Omental fat pad (tissue), 4 donors: ENCODE measurements at places on chromosomes 13 and 19. TPM values are rescaled to one million over a fixed set of nuclear protein-coding genes. Genes with fewer than 3 reads are reported as not detected.

Gene FFAR2
- 0.75 TPM for total RNA-seq

Gene REXO1
- 21.9 TPM for total RNA-seq

Gene SPACA4
- total RNA-seq, result not detected

Gene TMEM59L
- not detected for total RNA-seq

Gene CIC
- total RNA-seq, result 18.1 TPM

Gene ZNF442
- total RNA-seq, result 7.9 TPM

Gene AKAP8
- total RNA-seq, result 17.5 TPM

Gene AKAP8L
- total RNA-seq, result 52.2 TPM

Gene LILRA2
- 9.5 TPM for total RNA-seq

Gene ZNF577
- 12.7 TPM for total RNA-seq

Gene OVOL3
- total RNA-seq, result not detected

Gene PROZ
- total RNA-seq, result not detected

Gene RNF113B
- total RNA-seq, result not detected

Gene FCHO1
- total RNA-seq, result 3.1 TPM

Gene KCNC3
- total RNA-seq, result 0.72 TPM

Gene KLK8
- 15.0 TPM for total RNA-seq

- DNase-seq, result no peak
Observed at GRCh38 chr13:20713014-20713376, 9.5 kb downstream of the IL17D start.

- no peak for DNase-seq
Observed at GRCh38 chr13:102275969-102276368, 125.9 kb downstream of the FGF14 start.

DNA sequence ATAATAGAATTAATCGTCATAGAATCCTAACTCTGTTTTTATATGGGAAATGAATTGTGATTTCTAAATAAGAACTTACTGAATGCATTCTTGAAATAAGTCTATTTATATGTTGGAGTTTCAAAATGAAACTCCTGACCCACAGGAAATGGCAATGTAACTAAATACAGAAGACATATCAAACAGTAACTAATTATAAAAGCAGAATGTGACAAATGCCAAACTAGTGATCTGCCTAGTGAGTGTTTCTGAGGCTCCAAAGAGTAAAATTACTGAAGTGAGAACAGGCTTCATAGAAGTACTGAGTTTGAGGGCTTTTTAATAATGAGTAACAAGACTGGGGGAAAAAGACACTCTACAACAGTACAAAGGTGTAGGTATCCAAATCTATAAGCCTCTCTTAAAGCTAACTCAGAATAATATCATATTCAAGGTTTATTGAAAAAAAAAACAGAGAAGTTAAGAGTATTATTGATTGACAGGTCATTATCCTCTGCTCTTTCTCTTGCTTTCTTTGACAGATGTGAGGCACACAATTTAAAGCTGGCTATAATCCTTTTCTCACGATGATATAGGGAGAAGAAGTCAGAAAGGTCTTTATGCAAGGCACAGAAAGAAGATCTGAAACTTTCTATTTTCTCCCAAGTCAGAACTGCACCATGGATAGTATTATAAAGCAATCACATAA, 17.4 kb upstream of the ATXN8OS start:
- no peak for DNase-seq

DNA sequence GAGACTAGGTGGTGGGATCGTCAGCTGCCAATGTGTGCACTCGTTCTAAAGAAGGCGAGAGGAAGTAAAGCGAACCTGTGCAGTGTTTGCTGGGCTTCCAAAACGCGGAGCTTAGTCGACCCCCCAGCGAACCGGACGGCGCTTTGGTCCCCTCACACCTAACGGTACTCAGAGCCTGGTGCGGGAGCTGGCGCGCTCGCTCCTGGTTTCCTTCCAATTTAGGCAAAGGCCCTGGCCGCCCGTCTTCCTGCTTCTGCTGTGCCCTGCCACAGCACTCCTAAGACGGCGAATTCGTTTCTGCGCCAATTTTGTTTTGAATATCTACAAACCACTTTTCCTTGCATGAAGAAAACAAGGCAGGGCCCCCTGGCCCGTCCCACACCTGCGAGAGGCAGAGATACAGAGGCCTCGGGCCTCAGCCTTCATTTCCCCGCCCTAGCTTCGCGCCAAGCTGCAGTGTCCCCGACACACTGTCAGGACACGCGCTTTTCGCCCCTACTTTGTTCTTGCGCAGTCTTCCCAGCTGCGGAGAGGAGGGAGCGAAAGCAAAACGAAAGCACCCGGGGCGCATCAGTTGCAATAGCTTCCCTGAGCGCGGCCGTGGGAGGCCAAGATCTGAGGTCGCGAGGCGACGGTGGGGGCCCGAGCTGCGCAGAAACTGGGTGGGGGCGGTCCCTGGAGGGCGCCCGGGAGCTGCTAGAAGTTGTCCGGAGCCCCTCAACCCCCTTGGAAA, 111.9 kb downstream of the KCNRG start:
- no peak for DNase-seq

DNA sequence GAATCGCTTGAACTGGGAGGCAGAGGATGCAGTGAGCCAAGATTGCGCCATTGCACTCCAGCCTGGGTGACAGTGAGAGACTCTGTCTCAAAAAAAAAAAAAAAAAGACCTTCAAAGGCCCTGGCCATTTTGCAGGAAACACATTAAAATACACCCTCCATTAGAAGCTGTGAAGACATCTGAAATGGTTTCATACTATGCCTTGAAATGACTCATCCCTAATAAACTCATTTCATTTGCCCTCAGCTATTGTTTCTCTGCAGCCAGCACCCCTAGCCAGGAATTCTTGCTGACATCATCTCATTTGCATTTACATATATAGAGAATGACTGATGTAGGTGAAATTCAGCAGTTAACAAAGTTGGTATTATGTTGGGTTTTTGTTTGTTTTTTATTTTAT, 8.7 kb downstream of the EML2 start:
- no peak for DNase-seq

- DNase-seq, result no peak
Observed at GRCh38 chr19:49065905-49066512, 1.4 kb upstream of the NTF4 start.

DNA sequence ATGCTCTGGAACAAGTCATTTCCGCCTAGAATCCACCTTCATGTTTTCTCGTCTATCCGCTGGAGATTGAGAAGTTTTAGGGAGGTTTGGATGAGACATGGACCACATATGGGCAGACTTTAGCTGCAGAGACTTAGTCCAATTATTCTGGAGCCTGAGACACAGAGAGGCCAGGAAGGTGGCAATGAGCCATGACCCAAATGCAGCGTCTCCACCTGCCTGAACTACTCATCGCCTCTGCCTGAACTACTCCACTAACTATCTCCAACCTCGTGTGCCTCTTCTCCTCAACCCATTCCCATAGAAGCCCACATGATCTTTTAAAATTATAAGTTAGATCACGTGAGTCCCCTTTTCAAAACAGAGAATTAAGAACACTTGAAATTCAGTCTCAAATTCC, 5.6 kb downstream of the PLEKHA4 start:
- no peak for DNase-seq

GRCh38 chr19:32976223-32976805, 4.3 kb downstream of the FAAP24 start:
- DNase-seq, result peak; percentile 75

DNA sequence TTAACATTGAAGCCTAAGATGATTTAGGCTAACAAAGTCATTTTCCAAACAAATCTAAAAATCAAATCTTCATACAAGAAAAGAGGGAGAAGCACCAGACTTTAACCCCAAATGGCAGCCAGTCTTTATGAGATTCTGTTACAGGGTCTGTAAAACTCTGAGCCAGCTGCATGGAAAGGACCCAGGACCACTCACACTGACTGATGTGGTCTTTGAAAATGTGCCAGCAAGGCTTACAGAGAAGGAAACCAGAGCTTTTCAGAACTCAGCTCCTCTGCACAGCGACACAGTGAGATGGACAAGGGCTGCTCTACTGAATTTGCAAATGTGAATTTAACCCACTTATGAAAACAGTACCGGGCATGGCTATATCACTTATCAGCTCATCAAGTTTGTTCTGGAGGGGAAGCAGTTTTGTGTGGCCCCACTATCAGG, 98.8 kb upstream of the SERP2 start:
- DNase-seq, result no peak

GRCh38 chr19:39546599-39546998, 6.6 kb upstream of the EID2 start:
- no peak for DNase-seq

DNA sequence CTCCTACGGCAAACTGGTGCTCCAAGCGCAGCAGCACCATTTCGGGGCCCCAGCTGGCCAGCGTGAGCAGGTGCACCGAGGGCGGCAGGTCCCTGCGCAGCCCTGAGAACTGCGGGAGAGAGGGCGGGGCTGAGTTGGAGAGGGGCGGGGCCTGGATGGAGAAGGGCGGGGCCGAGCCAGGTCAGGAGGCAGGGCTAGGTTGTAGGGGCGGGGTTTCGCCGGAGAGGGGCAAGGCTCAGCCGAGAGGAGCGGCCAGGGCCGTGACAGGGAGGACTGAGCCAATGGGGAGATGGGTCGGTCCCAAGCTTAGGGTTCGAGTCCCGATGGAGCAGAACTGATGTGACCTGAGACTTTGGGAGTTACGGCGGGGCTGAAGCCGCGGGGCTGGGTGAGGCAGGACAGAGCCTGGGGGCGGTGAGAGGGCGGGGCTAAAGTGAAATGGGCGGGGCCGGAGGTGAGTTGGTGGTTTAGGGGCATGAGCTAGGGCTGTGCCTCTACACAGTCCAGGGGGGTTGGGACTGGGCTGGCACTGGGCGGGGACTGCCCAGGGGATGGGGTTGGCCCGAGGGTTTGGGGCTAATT, 19.0 kb downstream of the MAN2B1 start:
- DNase-seq, result peak; percentile 51

DNA sequence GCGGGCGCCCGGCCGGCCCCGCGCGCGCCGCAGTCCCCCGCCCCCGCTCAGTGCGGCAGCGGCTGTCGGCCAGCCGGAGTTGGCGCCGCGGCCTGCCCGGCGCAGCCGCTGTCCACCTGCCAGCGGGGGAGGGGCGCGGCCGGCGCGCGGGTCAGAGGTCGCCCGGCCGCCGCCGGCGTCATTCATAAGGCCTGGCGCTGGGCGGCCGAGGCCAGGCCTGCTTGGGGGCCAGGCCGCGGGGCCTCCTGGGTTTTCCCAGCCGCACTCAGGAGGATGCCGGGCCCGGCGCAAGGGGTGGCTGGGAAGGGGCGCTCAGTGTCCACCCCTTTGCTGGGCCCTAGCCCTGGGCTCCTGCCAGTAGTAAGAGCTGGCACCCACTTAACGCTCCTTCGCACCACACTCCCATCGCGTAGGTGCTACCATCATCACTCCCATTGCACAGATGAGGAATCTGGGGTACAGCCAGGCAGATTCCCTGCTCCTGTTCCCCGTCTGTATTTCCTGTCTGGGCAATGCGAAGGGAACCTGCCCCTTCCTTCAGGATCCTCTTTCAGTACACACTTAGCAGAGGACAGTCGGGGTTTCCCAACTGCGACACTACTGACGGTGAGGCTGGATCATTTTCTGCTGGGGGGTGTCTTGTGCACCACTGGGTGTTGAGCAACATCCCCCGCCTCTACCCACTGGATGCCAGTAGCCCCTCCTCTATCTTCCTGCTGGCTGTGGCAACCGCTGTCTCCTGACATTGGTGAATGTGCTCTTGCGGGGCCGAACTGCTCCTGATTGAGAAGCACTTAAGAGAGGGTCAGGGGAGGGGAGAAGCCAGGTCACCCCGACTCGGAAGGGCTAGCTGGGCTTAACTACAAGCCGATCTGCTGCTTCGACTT, 846 bp upstream of the PRKACA start:
- DNase-seq, result peak; percentile 69

DNA sequence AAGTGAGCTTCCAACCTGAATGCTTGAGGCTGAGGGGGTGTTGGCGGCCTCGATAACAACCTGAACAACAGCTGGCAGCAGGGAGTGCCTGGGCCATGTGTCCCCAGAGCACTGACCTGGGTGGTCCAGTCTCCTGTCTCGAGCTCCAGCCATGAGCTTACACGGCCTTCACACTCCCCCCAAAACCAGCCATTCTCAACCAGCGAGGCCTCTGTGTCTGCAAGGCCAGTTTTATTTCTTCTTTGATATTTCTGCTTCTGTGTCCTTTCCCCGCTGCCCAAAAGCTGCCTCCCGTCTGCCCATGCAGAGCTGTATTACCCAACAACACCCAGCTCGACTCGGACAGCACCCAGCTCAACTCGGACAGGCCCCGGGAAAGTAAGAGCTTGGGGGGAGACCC, 32.5 kb upstream of the TFDP1 start:
- no peak for DNase-seq

DNA sequence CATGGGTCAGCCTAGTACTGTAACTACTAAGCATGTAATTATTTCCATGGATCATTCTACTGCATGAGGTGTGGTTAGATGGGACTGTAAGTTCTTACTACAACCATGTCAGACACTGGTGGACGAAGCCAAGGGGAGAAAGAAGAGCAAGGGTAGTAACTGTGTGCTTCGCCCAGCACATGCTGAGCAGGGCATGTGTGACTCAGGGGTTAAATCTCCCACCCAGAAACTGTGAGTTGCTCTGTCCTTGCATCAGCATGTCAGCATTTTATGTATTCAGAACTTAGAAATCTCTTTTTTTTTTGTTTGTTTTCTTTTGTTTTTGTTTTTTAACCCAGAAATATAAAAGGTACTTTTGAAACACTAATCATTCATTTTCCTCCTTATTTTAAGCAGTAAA, 436.6 kb upstream of the KLF12 start:
- DNase-seq, result no peak

GRCh38 chr13:74039154-74039553, 95.0 kb downstream of the KLF12 start:
- no peak for DNase-seq

DNA sequence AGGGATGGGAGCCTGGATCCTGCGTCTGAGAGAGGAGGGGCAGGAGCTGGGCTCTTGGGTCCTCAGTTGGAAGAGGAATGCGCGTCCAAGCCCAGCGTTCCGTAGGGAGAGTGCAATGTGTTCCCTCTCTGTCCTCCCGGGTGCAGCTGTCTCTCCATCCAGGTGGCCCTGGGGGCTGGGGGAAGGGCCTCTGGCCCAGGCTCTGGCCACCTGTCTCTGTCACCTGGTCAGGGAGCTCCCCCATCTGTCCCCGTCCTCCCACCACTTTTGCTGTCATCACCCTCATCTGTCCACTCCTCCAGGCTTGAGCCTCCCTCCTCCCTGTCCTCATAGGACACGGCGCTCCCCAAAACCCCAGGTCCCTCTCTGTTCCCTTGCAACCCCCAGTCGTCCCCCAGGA, 3.7 kb upstream of the SBK2 start:
- DNase-seq, result no peak

DNA sequence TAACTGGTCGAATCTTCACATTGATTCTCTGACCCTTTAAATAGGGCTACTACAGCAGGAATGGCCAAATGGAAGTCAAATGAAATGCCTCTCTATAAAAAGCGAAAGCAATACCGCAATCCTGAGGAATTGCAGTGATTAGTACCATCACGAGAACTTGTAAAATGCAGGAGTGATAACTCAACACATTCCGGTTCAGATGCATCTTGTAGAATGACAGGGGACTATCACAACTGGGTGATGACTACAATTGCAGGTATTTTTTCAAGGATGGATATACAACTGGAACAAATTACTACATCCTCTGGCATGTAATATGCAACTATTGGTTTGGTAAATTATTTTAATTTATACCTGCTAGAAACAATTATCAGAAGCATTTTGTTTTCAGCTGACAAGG, 140.4 kb downstream of the PCDH20 start:
- DNase-seq, result no peak

GRCh38 chr13:67210208-67210607, 19.9 kb downstream of the PCDH9 start:
- no peak for DNase-seq

GRCh38 chr19:876089-876488, 16.6 kb downstream of the CFD start:
- no peak for DNase-seq

- DNase-seq, result no peak
Observed at GRCh38 chr13:97043302-97043701, 49.0 kb upstream of the OXGR1 start.
